Stimulated activated CD4-positive, alpha-beta T cell treated with anti-CD3 and anti-CD28 coated beads, Interleukin-2, amount 100 ng/mL, for 24 hours (primary cell): ENCODE measurements at places on chromosomes 13 and 19.

DNA sequence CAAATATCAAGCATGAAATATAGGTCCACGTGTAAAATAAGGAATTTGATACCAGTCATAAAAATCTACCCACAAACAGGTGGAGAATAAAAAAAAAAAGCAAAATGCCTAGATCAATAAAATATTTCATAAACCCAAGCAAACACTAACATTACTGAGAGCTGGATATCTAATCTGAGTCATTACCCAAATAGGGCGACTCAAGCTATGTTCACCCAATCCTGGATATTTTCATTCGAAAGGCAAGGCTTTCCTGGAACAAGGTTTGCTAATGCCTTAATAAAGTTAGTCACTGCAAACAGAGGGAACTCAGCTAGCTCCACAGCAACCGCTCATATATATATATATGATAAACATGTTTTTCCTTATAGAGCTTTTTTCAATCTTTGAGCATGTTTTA is 33.5 kb upstream of the TM9SF2 start:
- DNase-seq = no peak

- DNase-seq = no peak
Observed at GRCh38 chr19:5436106-5436947, 18.9 kb upstream of the ZNRF4 start.

DNA sequence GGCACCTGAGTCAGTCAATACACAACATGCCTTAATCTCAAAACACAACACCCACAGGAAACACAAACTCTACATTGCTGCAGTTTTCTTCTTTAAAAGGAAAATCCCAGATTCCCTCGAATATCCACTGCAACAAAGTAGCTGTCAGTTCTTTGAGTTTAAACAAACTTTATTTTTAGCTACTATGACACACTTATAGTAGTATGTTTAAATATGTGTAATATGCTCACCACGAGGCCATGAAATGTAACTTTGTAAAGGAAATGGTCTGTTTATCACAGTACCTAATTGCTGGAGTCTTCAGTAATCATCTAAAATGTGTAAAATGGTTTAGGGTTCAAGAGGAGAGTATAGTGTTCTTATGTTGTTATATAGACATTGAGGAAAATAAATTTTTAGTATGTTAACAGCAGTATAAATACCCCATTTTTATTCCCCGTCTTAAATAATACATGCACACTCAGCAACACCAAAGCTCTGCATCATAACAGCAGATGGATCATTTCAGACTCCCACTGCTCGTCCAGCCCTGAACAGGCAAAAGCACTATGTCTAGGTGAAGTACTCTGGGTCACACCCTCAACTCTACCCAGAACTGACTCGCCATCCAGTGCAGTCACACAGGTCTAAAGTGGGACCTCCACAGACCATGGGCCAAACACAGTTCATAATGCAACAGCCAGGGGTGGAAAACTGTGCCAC is 20.6 kb downstream of the TUBGCP3 start:
- no peak for DNase-seq

- no peak for DNase-seq
Observed at GRCh38 chr13:24127116-24127631, 33.3 kb upstream of the SPATA13 start.

DNA sequence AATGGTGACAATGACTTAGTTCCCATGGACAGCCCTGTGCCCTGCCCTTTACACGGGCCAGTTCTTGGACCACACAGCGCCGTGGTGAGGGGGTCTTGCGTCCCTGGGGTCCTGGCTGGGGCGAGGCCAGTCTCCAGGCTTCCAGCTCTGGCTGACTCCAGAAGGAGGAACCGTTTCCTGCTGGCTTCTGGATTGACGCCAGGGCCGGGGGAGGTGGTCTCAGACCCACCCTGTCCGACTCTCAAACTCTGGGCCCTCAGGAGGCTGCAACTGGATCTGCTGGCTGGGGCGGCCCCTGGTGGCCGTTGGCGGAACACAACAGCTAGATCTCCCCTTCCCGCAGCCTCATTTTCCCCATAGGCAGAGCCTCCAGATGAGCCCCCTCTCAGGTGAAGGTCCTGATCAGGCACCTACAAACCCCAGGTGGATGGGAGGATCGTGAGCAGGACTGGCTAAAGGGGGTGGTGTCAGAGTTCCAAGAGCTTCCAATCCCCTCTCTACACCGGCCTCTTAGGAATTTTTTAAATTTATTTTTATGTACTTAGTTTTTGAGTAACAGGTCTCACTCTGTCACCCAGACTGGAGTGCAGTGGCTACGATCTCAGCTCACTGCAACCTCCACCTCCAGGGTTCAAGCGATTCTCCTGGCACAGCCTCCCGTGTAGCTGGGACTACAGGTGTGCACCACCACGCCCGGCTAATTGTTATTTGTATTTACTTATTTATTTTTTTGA is 8.0 kb downstream of the CCDC194 start:
- peak; percentile 76 for DNase-seq

- no peak for DNase-seq
Observed at GRCh38 chr13:100875392-100876043, 200.9 kb upstream of the TMTC4 start.

DNA sequence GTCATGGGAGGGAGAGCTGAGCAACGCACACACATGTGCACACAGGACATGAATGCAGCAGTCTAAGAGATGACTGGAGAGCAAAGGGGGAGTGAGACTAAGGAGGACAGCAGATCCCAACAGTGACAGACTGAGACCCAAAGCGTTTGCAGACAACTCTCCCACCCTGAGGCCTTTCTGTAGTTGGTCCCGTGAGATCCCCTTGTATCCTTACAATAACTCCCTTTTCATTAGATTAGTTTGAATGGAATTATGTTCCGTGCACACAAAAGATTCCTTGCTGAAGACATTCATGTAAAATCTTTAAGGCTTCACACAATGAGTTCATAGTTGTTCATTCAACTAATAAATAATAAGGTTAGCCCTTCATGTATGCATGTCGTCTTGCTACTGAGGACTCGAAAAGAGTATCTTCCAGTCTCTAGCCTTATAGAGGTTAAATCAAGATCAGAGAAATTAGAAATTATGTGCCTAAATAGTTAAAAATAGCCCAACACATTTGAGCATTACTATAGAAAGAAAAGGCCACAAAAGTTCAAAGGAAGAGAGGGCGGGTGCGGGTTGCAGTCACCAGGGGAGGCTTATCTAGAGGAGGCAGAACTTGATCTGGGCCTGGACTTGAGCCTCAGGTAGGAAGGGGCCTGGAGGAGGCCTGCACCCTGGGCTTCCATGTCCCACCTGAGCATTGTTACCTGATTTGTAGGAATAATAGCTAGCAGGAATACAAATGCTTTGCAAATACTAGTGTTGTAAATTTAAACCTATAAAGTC is 3.1 kb upstream of the GTF3A start:
- no peak for DNase-seq

GRCh38 chr13:20403826-20404225 is 121.8 kb downstream of the CRYL1 start:
- no peak for DNase-seq

DNA sequence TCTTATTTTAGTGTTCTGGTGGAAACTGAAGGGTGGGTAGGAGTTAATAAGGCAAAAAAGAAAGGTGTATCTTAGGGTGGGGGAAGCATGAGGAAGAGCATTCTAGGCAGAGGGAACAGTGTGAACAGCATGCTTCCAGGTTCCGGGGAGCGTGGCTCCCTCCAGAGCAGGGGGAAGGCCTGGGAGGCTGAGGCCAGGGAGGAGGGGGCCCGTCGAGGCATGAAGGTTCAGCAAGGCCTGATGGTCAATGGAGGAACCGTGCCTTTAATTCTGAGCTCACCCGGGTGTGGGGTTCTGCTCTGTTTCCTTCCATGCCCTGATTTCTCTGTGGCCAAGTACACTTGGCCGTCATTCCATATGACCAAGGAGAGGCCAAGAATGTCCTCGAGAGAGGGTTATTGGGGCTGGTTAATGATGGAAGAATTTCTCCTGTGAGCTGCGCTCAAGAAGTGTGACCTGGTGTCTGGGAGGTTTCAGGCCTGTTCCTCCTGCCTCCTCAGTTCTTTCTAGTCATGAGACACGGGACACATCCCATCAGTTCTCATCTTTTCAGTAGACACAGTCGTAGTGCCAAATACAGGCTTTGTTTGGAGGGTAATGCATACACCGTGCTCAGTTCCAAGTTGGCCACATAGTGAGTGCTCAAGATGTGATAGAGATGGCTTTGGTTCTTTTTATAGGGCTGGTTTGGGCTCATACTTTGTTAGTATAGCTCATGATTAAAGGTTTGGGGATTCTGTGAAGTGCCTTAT is 73.6 kb downstream of the SIPA1L3 start:
- no peak for DNase-seq

DNA sequence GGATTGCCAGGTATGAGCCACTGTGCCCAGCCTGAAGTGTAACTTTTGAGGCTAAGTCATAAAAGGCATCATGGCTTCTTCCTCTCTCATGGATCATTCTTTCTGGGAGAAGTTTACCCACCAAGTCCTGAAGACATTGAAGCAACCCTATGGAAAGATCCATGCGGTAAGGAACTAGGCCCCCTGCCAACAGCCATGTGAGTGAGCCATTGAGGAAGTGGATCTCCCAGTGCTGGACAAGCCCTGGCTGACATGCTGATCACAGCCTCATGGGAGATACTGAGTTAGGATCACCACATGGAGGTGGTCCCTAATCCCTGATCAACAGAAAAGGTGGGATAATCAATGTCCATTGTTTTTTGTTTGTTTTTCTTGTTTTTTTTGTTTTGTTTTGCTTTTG is 3.3 kb upstream of the NUDT19 start:
- no peak for DNase-seq

- no peak for DNase-seq
Observed at GRCh38 chr13:99688776-99689175, 187.5 kb downstream of the TM9SF2 start.

DNA sequence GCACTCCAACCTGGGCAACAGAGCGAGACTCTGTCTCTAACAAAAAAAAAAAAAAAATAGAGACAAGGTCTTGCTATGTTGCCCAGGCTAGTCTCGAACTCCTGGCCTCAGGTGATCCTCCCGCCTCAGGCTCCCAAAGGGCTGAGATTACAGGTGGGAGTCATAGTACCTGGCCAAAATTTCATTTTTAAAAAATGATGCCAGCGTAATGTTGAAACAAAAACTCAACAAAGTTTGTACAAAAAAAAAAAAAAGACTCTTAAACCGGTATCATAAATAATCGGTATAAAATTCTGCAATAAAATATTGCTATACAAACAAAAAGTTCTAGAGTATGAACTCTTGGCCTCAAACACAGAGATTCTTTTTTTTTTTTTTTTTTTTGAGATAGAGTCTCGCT is 3.5 kb downstream of the GMFG start:
- DNase-seq = no peak

GRCh38 chr19:15235781-15236180 is 3.5 kb upstream of the EPHX3 start:
- DNase-seq = no peak

DNA sequence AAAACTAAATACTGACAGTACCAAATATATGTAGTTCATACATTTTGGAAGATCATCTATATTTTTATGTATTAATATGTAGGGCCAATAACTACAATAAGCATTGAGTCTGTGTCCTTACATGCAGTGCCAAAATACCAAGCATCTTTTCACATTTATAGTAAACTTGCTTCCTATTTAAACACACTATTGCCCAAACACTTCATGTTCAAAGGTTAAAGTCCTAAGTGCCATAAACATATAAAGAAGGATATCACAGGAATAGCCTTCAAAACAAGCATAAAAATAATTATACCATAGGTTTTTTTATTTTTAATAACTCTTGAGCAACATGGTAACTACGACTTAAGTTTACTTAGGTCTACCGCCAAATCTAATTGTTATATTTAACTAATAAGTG is 27.1 kb downstream of the EXOSC8 start:
- DNase-seq = no peak

- DNase-seq = no peak
Observed at GRCh38 chr13:112143046-112143752, 76.2 kb downstream of the SOX1 start.

DNA sequence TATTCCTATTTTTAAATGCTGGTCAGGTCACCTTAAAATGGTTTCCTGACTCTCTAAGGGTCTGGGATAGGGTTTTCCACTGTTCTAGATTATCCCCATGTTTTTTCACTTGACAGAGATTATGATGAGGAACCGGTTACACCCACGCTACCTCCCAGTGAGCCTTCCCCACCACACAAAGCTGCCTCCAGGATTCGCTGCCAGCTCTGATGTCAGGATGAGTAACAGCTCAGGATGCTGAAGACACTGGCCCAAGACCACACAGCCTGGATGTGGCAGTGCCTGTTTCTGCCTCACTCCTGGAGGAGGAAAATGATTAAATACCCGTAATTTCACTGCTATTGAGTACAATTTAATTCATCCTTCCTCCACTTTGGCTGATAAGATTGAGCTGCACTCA is 22.9 kb downstream of the ZNF114 start:
- DNase-seq = no peak

DNA sequence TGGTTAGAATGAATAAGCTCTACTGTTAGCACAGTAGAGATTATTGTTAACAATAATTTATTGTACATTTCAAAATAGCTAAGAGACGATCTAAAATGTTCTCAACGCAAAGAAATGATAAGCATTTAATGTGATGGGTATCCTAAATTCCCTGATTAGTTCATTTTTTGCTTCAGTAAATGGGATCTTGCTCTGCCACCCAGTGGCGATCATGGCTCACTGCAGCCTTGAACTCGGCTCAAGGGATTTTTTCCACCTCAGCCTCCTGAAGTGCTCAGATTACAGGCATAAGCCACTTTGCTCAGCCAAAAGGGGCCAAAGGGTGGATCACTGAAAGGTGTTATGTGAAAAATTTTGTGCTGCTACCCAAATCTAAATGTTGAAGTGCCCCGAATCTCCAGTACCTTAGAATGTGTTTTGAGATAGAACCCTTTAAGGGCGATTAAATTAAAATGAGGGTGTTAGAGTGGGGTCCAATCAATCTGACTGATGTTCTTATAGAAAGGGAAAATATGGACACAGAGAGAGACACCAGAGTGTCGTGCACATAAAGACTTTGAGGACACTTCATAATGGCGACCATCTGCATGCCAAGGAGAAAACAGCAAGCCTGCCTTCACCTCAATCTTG is 31.5 kb upstream of the ZNF766 start:
- DNase-seq = peak; percentile 55

DNA sequence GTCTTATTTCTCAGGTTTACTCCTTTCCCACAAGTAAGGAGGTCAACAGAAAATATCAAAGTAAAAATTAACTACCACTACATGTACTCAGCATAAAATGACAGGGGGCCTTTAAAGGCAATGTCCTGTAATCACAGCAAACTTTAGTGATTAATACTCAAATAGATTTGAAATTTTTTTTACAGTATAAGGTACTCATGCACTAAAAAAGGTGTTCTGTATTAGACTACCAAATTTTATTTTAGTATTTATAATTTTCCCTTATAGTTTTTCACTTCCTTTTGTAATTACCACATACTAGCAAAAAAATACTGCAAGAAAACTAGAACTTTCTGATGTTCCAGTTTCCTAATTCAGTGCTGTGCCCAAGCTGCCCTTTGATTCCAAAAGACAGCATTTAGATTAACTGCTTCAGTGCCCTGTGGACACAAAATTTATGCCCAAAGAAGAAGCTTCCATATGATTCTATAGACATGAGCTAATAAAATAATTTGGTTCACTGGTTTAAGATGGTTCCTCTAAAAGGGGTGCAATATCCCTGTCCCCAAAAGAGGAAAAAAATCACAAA is 70.6 kb downstream of the KLF12 start:
- no peak for DNase-seq

GRCh38 chr19:13838435-13839129 is 38.4 kb upstream of the NANOS3 start:
- DNase-seq = no peak
